ENCODE measurements at places on chromosomes 2 and 18.

- DNase-seq, result no peak
These were observed 6.1 kb downstream of the NCKAP1 start for GRCh38 chr2:183031911-183032794.

DNA sequence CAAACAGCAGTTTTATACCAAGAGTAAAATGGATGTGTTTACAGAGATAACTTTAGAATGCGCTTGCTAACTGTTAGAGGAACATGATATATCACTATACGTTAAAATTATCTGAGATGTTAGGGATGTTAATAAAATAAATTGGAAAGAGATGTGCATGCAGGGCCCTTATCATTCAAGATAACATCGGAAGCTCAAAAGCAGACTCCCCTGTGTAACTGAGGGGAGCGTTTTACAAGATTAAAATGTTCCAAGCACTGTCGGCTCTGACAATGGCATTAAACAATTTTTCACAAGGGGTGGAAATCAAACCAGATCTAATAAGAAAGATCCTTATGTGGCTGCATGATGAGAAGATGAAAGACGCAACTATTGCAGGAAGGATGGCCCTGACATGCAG, 53.3 kb upstream of the DCC start:
- no peak for DNase-seq

DNA sequence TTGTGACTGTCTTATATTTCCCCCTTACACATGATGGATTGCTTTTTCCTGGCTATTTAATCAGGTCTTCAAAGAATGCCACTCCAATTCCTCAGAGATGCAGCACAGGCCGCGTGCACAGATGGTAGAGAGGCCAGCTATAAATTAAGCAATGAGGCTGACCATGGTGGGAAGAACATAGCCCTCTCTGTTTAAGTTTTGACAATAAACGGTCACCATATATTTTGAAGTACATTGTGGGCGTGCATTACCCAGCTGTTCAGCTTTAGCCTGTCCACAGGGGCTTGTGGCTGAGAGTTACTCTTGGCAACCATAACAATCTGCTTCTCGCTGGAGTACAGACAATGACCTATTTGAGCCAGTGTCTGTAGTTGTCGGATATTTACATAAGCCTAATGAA, 730.8 kb downstream of the DCC start:
- peak; percentile 57 for DNase-seq

- DNase-seq, result no peak
These were observed 11.8 kb downstream of the CD8A start for GRCh38 chr2:86778957-86779356.

DNA sequence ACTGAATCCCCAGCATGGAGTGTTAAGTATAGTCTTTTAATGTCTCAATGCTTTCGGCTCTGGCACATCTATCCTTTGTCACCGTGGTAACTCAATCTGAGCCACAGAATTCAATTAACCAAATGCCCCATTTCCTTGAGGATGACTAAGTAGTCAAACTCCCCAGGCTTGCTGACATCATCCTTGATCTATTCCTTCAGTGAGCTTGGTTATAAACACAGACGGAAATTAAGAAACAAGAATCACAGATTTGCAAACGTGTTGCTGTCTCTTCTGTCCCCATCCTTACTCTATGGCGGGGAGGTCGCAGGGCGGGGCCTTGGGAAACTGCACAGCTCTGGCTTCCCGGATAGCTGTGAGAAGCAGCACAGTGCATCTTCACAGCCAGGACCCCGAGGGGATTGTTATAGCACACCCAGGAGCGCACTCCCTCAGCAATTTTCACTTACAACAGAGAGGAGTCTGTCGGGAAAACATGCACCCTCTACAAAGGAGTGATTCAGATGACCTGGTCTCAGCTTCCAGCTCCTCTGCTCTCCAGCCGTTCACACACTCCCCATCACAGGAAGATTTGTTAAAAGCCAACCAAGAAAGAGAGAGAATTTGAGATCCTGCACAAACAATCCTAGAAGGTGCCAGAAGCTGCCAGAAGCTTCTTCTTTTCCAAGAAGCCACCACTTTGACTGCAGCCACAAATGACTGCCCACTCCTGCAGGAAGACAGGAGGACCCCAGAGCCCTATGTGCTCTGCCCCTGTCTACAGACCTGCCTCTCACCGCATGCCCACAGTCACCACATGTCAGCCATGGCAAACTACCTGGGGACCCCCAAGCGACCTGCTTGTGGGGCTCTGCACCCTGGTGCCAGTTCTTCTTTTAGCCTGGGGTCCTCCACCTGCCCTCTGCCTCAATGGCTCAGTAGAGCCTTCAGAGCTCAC, 44.9 kb upstream of the YWHAQ start:
- DNase-seq, result no peak

GRCh38 chr2:9703701-9704221, 73.0 kb upstream of the YWHAQ start:
- DNase-seq, result no peak
